Lung (tissue), 17 donors: ENCODE measurements at places on chromosomes 4 and X. TPM values are rescaled to one million over a fixed set of nuclear protein-coding genes. Genes with fewer than 3 reads are reported as not detected.
A peak's percentile ranks its signal among the peaks of the same experiment; 100 is the strongest.

The FGA gene
- 56.1 TPM for total RNA-seq

The CXCL9 gene
- total RNA-seq, result 1.4 TPM

DNA sequence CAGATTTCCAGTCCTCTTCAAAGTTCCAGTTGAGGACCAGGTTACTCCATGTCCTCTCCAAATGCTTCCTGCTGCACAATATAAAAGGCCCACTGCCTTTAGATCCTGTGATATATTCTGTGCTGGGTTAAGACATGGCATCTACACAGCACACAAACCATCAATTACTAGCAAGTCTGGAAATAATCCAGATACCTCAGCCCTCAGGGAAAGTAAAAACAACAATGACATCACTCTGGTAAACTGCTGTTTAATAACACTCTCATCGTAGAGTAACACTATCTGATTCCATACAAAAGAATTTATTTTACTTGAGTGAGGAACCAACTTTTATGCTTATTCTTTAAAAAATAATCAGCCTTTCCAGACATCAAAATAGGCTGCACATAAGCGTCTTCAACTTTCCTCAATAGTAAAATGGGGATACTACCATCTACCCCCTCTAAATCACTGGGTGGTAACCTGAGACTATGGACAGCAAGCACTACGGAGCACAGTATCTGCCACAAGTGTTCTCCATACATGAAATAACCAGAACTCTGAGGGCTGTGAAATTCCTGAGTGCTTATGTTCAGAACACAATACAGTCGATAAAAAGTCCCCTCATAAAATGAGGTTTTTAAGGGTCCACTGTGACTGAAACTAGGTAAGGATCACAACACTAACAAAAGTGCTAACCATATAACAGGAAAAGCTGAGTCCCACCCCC is 53.4 kb downstream of the ABCG2 start:
- peak; percentile 3 for DNase-seq
- no peak overlapping the region for H3K27ac ChIP-seq
- no peaks in the 10 kb centered on the region for H3K27me3 ChIP-seq
- peaks cover 2% of the 10 kb centered on the region for H3K4me1 ChIP-seq

GRCh38 chr4:26052663-26053541 is 138.9 kb downstream of the SMIM20 start:
- no peak overlapping the region for H3K4me3 ChIP-seq
- no peaks in the 10 kb centered on the region for H3K27me3 ChIP-seq
- no peaks in the 10 kb centered on the region for H3K4me1 ChIP-seq
- H3K36me3 ChIP-seq, result no peaks in the 10 kb centered on the region
- no peak for DNase-seq

The PDGFRA gene
- 79.2 TPM for total RNA-seq

- H3K27ac ChIP-seq, result peak overlapping the region; percentile 73
- DNase-seq, result no peak
Observed at GRCh38 chr4:25551605-25552004, 104.0 kb upstream of the SLC34A2 start.

DNA sequence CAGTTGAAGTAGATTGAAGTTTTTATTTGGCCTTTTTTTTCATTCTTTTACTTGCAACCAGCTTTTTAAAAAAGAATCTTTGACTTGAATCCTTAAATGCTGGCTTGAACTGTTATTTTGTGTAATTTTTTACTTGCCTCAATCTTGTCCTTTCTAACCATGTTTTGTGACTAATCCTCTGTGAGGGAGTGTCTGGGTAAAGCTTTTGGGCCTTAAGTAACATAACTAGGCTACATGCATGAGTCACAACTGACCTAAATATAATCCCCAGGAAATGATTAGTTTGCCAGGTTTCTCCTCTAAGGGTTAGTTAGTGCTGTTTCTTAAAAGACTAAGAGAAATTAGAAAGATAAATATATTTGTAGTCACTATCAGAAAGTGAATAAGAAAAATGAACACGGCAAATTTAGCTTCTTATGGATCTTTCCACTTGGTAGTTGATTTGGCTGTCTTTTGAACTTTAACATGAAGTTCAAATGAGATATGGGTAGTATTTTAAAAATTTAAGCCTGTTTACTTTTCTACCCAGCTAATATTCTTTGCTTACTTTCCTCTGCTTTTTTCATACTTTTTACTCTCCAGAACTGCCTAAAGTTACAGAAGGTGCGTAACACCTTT is 13.0 kb downstream of the EXOC1 start:
- no peaks in the 10 kb centered on the region for H3K4me1 ChIP-seq
- H3K27me3 ChIP-seq, result no peaks in the 10 kb centered on the region
- H3K27ac ChIP-seq, result no peak overlapping the region
- no peak for DNase-seq

DNA sequence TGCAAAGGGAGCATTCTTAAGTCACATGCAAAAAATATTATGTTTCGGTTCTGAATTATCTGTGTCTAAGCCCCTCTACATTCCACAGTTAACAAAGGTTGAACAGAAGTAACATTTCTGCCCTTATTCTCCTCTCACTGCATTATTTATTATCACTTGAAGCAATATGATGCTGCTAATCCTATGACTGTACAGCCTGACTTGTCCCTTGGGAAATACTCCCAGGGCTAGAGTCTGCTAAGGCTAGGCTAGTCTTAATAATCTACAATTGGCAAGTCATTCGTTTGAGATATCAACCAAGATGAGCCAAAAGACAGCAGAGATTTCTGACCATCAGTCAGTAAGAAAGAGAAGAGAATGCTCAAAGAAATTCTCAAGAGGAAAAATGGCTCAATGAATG is 226.9 kb upstream of the HCCS start:
- H3K36me3 ChIP-seq, result no peaks in the 10 kb centered on the region
- no peak overlapping the region for H3K4me3 ChIP-seq
- DNase-seq, result no peak
- no peak overlapping the region for H3K27ac ChIP-seq
- no peaks in the 10 kb centered on the region for H3K4me1 ChIP-seq
- H3K27me3 ChIP-seq, result peaks cover 3% of the 10 kb centered on the region

DNA sequence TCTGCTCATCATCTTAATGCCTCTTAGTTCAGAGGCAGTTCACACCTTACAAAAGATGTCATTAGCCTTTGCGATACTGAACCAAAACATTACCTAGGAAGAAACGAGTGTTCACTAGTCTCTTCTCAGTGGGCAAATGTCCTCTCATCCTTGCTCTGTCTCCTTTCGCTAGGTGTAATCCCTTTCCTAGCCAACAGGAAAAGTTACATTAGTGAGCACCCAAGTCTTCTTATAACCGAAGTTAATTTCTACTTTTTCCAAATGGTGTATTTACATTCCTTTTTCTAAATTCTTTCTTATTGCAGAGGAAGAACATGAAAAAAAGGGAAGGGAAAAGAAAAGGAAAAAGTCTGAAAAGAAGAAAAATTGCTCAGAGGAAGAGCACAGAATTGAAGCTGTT is 46.9 kb downstream of the SMIM31 start:
- no peak overlapping the region for H3K27ac ChIP-seq
- H3K27me3 ChIP-seq, result no peaks in the 10 kb centered on the region
- no peaks in the 10 kb centered on the region for H3K4me1 ChIP-seq
- H3K36me3 ChIP-seq, result no peaks in the 10 kb centered on the region
- H3K4me3 ChIP-seq, result no peak overlapping the region

The CXCR3 gene
- 0.40 TPM for total RNA-seq

DNA sequence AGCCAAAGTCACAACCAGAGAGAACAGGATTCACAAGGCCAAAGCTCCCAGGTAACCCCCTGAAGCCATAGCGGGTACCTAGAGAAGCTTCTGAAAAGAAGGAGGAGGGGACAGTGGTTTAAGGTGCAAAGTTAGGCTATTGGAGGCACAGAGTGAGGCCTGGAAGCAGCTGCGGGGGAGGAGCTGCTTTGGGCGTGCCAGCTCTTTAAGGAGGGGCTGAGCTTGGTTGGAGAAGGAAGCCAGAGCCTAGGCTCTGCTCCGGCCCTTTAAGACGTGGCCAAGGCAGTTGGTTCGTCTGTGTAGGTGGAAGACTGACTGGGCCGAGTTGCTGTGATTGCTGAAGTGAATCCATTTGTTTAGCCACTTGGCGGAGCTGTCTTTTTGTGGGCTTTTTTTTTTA is 1.5 kb downstream of the KLF8 start:
- H3K4me1 ChIP-seq, result peaks cover 7% of the 10 kb centered on the region
- DNase-seq, result peak; percentile 50
- H3K4me3 ChIP-seq, result no peak overlapping the region
- peak overlapping the region; percentile 13 for H3K27ac ChIP-seq
- H3K27me3 ChIP-seq, result peaks cover 12% of the 10 kb centered on the region
- H3K36me3 ChIP-seq, result no peaks in the 10 kb centered on the region

GRCh38 chr4:158190718-158191117 is 17.9 kb upstream of the GASK1B start:
- no peaks in the 10 kb centered on the region for H3K36me3 ChIP-seq
- H3K27me3 ChIP-seq, result no peaks in the 10 kb centered on the region
- H3K27ac ChIP-seq, result no peak overlapping the region
- no peak for DNase-seq
- H3K4me3 ChIP-seq, result no peak overlapping the region

The APLN gene
- total RNA-seq, result 3.9 TPM

DNA sequence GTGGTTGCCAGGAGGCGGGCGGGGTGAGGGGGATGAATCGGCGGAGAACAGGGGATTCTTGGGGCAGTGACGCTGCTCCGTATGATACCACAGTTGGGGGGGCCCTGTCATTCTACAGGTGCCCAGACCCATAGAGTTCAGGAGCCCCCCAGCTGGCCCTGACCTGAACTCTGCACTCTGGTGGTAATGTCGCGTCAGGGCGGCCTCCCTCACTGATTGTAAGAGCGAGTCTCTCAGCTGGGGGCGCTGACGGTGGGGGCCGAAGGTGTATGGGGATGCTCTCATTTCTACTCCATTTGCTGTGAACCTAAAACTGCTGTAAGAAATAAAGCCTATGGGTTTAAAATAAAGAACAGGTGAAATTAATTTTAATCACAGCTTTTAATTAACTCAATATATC is 91.8 kb upstream of the PSAPL1 start:
- no peaks in the 10 kb centered on the region for H3K4me1 ChIP-seq
- no peak overlapping the region for H3K27ac ChIP-seq
- H3K4me3 ChIP-seq, result no peak overlapping the region
- H3K36me3 ChIP-seq, result no peaks in the 10 kb centered on the region

The MAGEA4 gene
- total RNA-seq, result not detected

The DCAF8L2 gene
- total RNA-seq, result not detected

GRCh38 chr4:70239884-70240591 is 2.4 kb upstream of the CSN3 start:
- H3K36me3 ChIP-seq, result no peaks in the 10 kb centered on the region
- DNase-seq, result peak; percentile 91
- H3K4me1 ChIP-seq, result no peaks in the 10 kb centered on the region
- no peak overlapping the region for H3K4me3 ChIP-seq
- H3K27me3 ChIP-seq, result no peaks in the 10 kb centered on the region
- no peak overlapping the region for H3K27ac ChIP-seq

- H3K36me3 ChIP-seq, result no peaks in the 10 kb centered on the region
- H3K4me1 ChIP-seq, result peaks cover 15% of the 10 kb centered on the region
- no peak overlapping the region for H3K27ac ChIP-seq
- no peak overlapping the region for H3K4me3 ChIP-seq
- DNase-seq, result no peak
Observed at GRCh38 chr4:154490234-154490582, 1.4 kb downstream of the DCHS2 start.

The IL9R gene
- total RNA-seq, result 0.54 TPM

- no peak for DNase-seq
- H3K36me3 ChIP-seq, result no peaks in the 10 kb centered on the region
- H3K27ac ChIP-seq, result no peak overlapping the region
- no peak overlapping the region for H3K4me3 ChIP-seq
- no peaks in the 10 kb centered on the region for H3K27me3 ChIP-seq
Observed at GRCh38 chr4:42632653-42633382, 24.1 kb downstream of the ATP8A1 start.

- H3K27ac ChIP-seq, result no peak overlapping the region
- no peaks in the 10 kb centered on the region for H3K4me1 ChIP-seq
- H3K4me3 ChIP-seq, result no peak overlapping the region
- H3K27me3 ChIP-seq, result peaks cover 22% of the 10 kb centered on the region
- H3K36me3 ChIP-seq, result no peaks in the 10 kb centered on the region
- DNase-seq, result no peak
Observed at GRCh38 chrX:109943092-109943739, 59.7 kb upstream of the TMEM164 start.

GRCh38 chr4:110108422-110108821 is 90.0 kb downstream of the ELOVL6 start:
- no peak overlapping the region for H3K27ac ChIP-seq
- H3K27me3 ChIP-seq, result no peaks in the 10 kb centered on the region
- H3K4me1 ChIP-seq, result no peaks in the 10 kb centered on the region
- no peak for DNase-seq
- H3K4me3 ChIP-seq, result no peak overlapping the region
- no peaks in the 10 kb centered on the region for H3K36me3 ChIP-seq

DNA sequence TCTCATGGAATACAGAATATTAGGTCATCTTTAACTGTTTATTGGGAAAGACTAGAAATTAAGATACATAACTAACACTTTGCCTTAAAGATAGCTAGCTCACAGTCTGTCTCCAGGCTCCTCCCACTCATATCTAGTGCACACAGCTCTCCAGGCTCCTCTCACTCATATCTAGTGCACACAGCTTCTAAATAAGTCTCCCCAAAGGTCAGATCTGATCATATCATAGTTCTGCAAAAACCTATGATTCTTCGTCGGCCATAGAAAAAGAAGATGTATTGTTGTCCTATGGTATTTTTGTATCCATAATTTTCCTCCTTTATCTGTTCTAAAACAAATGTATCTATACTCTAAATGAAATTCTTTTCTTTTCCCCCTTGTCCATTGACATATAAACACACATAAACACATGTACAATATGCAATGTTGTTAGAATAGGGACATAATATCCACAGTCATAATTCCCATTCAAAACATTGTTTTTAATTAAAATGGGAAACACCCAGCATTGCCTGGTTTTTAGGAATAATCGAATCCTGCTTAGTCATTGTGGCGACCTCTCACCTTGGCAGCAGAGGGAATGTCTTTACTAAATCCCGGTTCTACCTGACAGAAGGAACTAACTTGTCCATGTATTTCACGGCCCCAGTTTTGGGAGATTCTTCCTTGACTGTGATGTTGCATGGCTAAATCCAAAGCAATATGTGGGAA is 1282.0 kb downstream of the PCDH7 start:
- no peak overlapping the region for H3K27ac ChIP-seq
- no peaks in the 10 kb centered on the region for H3K4me1 ChIP-seq
- H3K27me3 ChIP-seq, result no peaks in the 10 kb centered on the region
- DNase-seq, result no peak
- H3K36me3 ChIP-seq, result no peaks in the 10 kb centered on the region

The MAGIX gene
- 7.3 TPM for total RNA-seq

DNA sequence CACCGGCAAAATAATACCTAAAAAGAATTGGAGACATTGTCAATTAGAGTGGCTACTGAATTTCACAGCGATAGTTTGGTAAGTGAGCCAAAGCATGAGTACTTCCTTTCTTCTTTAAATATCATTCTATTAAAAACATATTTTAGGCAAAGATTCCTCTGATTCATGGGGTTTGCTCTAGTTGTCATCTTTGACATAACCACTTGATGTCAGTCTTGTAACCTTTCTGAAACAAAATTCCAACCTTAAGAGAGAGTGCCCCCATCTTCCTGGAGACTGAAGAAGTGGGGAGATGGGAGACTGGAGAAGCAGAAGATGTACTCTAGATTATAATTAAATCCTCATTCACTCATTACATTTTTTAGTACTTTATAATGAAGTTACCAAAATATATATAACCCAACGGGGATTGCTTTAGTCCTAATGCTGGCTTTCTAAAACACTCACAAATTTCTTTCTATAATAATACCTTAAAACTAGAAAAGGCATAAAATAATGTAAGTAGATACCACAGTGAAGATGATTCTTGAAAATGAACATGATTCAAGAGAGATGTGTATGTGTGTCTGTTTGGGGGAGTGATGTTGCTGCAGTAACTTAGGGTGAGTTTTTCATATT is 96.4 kb downstream of the EMCN start:
- H3K4me3 ChIP-seq, result no peak overlapping the region
- DNase-seq, result peak; percentile 11
- H3K27ac ChIP-seq, result no peak overlapping the region
- no peaks in the 10 kb centered on the region for H3K27me3 ChIP-seq
